ENCODE measurements at places on chromosomes 16 and 17. TPM values are rescaled to one million over a fixed set of nuclear protein-coding genes. Genes with fewer than 3 reads are reported as not detected.

The PITPNM3 gene
- polyA plus RNA-seq = 0.27 TPM

The KRTAP3-2 gene
- polyA plus RNA-seq = not detected

The ABCA6 gene
- polyA plus RNA-seq = 6.5 TPM

The CD300E gene
- polyA plus RNA-seq = not detected

GRCh38 chr16:2985893-2986355 lies 5.7 kb upstream of the PKMYT1 start:
- H3K27ac ChIP-seq = no peak overlapping the region
- H3K4me1 ChIP-seq = no peaks in the 10 kb centered on the region
- H3K4me3 ChIP-seq = no peak overlapping the region
- H3K36me3 ChIP-seq = no peaks in the 10 kb centered on the region
- DNase-seq = no peak
- peaks cover 4% of the 10 kb centered on the region for H3K27me3 ChIP-seq

- H3K27me3 ChIP-seq = no peaks in the 10 kb centered on the region
- DNase-seq = no peak
- H3K36me3 ChIP-seq = no peaks in the 10 kb centered on the region
- no peak overlapping the region for H3K4me3 ChIP-seq
- no peak overlapping the region for H3K27ac ChIP-seq
- H3K4me1 ChIP-seq = no peaks in the 10 kb centered on the region
These were observed 8.5 kb upstream of the ANKRD11 start for GRCh38 chr16:89498839-89499238.

GRCh38 chr16:72764015-72764654 lies 283.8 kb downstream of the ZFHX3 start:
- H3K27me3 ChIP-seq = no peaks in the 10 kb centered on the region
- H3K27ac ChIP-seq = no peak overlapping the region
- no peak overlapping the region for H3K4me3 ChIP-seq
- H3K4me1 ChIP-seq = no peaks in the 10 kb centered on the region

DNA sequence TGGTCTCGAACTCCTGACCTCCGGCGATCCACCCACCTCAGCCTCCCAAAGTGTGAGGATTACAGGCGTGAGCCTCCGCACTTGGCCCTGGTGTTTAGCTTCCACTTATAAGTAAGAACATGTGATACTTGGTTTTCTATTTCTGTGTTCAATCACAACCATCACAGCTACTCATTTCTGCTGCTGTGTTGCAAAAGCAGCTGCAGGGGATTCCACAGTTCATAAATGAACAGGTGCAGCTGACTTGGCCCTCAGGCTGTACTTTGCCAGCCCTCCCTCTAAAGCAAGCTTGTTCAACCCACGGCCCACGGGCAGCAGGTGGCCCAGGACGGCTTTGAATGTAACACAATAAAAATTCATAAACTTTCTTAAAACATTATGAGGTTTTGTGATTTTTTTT lies 79.2 kb downstream of the SLC39A11 start:
- H3K27ac ChIP-seq = no peak overlapping the region
- H3K27me3 ChIP-seq = no peaks in the 10 kb centered on the region
- DNase-seq = no peak
- H3K4me1 ChIP-seq = no peaks in the 10 kb centered on the region

GRCh38 chr17:45433159-45433535 lies 477 bp upstream of the ARHGAP27 start:
- H3K27me3 ChIP-seq = peaks cover 2% of the 10 kb centered on the region
- peaks cover 3% of the 10 kb centered on the region for H3K36me3 ChIP-seq
- no peak overlapping the region for H3K27ac ChIP-seq
- peaks cover 2% of the 10 kb centered on the region for H3K4me1 ChIP-seq
- H3K4me3 ChIP-seq = peak overlapping the region; percentile 25

DNA sequence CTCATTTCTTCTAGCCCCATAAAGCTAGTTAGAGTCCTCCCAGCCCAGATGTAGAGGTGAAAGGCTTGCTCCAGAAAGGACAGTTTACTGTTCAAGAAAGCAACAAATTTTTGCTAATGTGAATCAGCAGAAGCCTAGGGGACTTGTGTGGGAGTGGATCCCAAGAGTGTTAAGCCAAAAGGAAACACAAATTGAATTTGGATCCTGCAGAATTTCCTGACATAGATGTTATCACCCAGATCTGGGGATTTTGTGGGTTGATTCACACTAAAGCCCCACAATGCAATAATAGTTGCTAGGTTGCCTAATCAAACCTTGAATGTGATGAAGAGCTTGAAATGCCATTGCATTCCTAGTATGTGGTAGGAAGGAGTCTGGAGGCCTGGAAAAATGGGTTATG lies 135.2 kb upstream of the HS3ST3A1 start:
- no peaks in the 10 kb centered on the region for H3K36me3 ChIP-seq
- H3K4me1 ChIP-seq = no peaks in the 10 kb centered on the region
- no peaks in the 10 kb centered on the region for H3K27me3 ChIP-seq
- H3K4me3 ChIP-seq = no peak overlapping the region
- DNase-seq = no peak
- no peak overlapping the region for H3K27ac ChIP-seq

DNA sequence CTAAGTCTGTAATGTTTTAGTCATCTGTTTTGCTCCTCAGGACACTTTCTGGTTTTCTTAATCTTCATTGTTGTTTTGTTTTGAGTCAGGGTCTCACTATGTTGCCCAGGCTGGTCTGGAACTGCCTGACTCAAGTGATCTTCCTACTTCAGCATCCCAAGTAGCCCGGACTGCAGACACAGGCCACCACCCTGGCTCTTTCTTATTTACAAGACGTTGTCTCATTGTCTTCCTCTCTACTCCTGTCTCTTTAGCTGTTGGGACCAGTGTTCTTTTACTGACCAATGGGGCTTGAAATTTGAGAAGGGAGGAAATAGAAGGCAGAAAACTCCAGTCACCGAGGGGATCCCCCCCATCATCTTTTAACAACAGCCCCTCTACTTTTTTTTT lies 1.2 kb downstream of the SCPEP1 start:
- DNase-seq = peak; percentile 13
- no peaks in the 10 kb centered on the region for H3K27me3 ChIP-seq
- H3K4me3 ChIP-seq = peak overlapping the region; percentile 75
- H3K36me3 ChIP-seq = no peaks in the 10 kb centered on the region
- H3K4me1 ChIP-seq = no peaks in the 10 kb centered on the region

- H3K36me3 ChIP-seq = peaks cover 19% of the 10 kb centered on the region
- no peaks in the 10 kb centered on the region for H3K27me3 ChIP-seq
- DNase-seq = no peak
- no peaks in the 10 kb centered on the region for H3K4me1 ChIP-seq
- no peak overlapping the region for H3K4me3 ChIP-seq
- H3K27ac ChIP-seq = no peak overlapping the region
These were observed 109.9 kb downstream of the PHKB start for GRCh38 chr16:47571049-47571448.

Data from small intestine (tissue), 16 donors.